Activated effector memory CD4-positive, alpha-beta T cell treated with Interleukin-2 at 50 U/mL for 16 hours (primary cell): ENCODE measurements at places on chromosomes 5 and 9.

- no peak for DNase-seq
Observed at GRCh38 chr5:27208051-27208450, 169.7 kb upstream of the CDH9 start.

DNA sequence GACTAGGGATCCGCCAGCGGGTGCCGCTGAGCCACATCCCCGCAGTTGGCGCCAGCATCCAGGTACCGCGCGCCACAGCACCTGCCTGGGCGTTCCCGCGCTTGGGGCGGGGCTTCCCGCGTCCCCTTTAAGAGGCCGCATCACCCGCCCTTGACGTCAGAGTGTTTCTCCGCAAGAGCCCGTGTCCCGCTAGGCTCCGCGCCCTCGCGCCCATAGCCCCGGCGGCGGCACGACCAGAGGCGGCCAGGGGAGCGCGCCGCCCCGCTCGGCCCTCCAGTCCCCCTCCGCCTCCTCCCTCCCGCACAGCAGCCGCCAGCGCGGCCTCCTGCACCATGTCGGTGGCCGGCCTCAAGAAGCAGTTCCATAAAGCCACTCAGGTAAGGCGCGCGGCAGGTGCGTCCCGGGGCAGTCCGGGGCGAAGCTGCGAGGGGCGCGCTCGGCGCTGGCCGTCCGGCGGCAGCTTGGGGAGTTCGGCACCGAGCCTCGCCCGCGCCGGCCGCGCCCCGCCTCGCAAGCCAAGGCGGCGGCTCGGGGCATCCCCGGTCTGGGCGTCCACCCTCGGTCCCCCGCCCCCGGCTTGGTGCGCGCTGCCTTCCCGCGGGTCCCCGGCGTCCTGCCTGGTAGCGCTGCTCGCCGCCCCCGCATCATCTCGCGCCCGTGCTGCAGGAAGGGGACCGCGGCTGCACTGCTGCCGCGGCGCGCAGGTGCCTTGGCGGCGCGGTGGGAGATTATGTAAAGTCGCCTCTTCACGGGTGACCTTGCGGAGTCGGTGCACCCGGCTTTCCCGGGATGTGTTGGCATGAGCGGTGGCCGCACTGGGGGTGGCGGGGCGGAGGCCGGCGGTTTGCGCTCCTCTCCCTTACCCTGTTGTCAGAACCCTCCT lies at the start of gene SH3GL2:
Gene SH3GL2 (plus strand): TSS at position 156 of the 883 bp plus-strand sequence.
- DNase-seq = no peak

DNA sequence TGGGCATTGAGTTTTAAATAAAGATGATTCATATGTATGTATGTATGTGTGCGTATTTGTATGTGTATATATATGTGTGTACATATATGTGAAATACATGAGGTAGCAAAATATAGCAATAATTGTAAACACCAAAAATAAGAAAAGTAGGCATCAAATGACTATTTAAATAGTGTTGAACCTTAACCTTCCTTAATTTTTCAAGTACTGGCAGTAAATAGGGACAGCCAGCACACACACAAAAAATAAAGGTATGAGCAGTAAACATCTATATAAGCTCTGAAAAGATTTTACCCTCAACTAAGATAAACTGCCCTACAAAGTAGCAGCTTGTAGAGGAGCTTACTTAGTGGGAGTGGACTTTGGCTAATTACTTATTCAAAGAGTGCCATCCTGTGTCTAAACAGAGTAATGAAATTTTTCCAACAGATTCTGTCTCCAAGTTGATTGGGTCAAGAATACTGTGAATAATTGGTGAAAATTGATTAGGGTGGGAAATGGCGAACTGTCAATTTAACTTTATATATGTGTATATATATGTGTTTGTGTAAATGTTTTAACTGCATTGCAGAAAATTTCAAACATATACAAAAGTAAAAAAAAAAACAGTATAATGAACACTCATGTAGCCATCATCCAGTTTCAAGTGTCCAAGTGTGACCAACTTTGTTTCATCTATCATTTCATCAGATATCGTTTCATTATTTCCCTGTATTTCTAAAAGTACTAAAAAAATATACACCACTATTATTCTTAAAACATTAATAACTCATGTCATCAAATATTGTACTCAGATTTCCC lies 2.0 kb upstream of the ADAMTS6 start:
- DNase-seq = no peak

DNA sequence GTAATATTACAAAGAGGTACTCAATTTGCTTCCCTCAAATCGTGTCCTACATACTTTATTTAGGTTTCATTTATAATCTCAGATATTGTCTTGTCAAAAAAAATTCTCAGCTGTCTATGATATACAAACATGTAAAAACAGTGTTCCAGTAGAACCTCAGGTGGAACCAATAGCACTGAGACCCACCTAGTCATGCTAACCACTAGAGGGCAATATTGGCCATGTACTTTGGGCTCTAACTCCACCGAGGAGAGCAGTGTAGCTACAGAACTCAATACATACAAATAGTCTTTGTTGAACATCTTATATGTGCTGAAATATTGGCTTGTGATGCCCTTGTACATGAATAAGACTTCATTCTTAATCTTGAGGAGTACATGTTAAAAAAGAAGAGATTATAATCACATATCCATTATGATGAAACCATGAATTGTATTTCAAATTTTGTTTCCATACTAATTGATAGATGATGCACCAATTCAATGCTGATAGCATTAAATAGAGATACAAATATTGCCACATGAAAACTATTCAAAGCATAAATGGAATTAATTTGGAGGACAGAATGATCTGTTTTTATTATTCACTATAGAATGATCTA lies 71.2 kb upstream of the CNTLN start:
- no peak for DNase-seq

- DNase-seq = no peak
Observed at GRCh38 chr5:103847060-103847459, 284.5 kb upstream of the NUDT12 start.

DNA sequence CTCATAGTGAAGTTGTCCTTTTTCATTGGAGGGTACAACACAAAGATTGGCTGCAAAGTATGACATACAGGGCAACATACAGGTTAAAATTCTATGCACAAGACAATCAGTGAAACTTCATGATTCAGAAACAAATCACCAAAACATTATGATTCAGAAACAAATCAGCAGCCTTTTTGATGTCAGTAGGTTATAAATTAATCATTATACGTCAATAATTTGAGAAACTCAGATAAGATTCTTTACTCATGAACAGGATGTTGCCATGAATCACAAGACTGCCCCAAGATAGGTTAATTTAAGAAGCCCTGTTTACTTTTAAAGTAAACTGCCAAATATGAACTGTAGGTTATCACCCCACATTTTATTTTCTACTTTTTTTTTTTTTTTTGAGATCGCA lies 62.2 kb upstream of the IL33 start:
- DNase-seq = no peak

- no peak for DNase-seq
Observed at GRCh38 chr5:137022043-137022442, 477.1 kb downstream of the SPOCK1 start.

DNA sequence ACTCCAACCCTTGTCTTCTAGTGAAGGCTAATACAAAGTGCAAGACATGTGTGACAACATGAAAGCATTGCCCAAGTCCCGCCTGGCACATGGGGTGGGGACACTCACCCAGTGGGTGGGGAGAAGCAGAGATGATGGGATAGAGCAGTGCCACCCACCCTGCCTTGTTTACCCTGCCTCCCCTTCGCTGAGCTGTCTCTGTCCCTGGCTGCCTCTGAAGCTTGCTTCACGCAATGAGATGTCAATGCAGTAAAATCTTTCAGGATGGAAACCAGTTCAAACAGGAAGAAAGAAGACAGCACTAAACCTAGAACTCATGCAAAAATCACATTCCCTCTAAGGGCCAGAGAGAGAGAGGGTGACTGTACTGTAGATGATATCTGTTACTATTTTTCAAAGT lies 148.0 kb downstream of the INSYN2B start:
- DNase-seq = no peak

GRCh38 chr5:159156426-159157238 lies 52.7 kb downstream of the RNF145 start:
- no peak for DNase-seq

GRCh38 chr5:76811214-76811613 lies 7.6 kb upstream of the F2RL1 start:
- DNase-seq = no peak

DNA sequence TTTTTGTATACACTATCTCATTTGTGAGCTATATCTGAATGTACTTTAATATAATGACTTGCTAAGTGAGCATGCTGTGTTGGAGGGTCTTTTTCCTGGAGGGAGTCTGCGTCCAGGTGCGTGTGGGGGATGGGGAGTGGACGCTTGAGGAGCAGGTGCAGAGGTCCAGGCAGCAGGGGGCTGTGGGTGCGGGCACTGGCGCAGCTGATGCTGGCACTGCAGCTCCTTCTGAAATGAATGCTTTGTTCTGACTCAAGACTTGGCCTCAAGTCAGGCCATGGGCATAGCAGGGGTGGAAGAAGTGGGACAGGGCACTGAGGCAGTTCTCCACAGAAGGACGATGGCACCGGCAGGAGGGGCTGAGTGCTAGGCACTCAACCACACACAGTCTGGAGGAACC lies 165.7 kb upstream of the IRX1 start:
- DNase-seq = no peak

GRCh38 chr5:132420706-132421272 lies 51.3 kb downstream of the SLC22A5 start:
- DNase-seq = no peak

DNA sequence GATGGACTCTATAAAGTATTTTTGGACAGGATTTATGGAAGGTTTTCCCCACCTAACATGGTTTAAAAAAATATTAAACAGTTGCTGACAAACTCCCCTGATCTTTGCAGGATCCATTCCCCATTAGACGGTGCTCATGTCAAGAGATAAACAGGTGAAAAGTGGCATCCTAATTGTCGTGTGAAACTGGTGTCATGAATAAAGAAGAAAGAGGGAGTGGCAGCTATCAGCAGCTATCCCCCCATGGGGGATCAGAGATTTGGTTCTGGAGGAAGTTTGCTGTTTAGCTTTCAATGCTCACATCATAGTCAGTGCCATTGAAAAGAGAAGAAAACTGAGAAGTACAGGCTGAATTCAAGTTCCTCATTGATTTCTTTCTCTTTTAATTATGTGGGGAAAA lies 329.3 kb upstream of the BRINP1 start:
- no peak for DNase-seq

DNA sequence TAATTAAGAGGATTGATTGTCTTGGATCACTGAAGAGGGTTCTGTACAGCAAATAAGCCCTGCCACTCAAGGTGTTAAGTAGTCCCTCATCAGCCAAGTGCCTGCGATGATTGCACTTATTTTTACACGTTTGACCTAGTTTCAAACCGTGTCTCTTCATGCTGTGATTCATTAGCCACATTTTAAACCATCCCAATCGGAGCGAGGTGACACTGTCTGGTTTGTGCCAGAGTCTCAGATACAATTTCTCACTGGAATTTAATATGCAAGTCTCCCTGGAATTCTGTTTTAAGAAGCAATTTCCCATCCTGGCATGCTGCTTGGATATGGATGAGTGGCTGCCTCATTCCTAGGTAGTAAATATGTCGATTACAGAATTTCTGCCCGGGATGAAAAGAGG lies 1.6 kb downstream of the INSYN2B start:
- no peak for DNase-seq

GRCh38 chr9:13053504-13053903 lies 226.0 kb downstream of the MPDZ start:
- DNase-seq = no peak

- DNase-seq = no peak
Observed at GRCh38 chr5:156460471-156460870, 133.5 kb downstream of the SGCD start.

- DNase-seq = no peak
Observed at GRCh38 chr9:107734256-107735013, 244.9 kb upstream of the KLF4 start.

DNA sequence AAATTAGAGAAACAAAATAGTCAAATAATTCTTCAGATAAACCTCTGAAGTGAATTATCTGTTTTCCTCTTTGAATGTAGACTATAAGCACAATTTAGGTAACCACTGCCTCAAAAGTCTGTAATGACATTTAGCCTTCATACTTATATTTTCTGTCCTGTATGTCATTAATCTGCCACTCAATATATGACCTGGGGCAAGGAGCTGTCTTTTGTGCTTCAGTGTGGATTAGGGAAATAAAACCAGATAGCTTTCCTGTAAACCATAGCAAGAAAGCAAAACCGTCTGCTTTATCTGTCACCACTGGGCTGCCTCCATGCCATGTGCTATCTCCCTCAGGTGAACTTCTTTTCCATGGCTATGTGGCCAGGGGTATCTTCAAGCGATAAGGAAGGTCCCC lies 606.6 kb upstream of the C9orf72 start:
- no peak for DNase-seq

DNA sequence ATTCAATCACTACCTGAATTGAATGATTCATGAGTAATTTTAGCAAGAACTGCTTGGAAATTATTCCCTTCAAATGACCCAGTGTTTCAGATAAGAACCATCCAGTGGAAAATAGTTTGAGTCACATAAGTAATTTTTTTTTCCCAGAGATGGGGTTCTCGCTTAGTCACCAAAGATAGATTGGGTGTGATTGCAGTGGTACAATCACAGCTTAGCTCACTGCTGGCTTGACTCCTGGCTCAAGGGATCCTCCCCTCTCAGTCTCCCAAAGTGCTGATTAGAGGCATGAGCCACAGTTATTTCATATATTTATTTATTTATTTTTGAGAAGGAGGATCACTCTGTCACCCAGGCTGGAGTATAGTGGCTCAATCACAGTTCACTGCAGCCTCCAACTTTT lies 574.5 kb upstream of the ARRDC3 start:
- no peak for DNase-seq

DNA sequence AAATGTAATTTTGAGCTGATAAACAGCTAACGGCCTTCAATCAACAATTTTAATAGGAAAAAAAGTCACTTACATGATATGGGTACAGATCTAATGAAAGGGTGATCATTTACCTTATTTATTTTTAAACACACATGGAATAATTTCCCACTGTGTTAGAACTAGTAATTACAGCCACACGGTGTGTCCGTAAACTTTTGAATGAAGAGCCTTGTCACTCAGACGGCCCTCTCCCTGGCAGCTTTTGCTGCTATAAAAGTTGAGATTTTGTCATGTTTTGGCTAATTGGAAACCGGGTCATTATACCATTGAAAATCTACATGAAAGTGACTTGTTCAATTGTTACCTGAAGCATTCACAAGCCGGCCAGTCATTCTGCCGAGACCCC lies 15.7 kb downstream of the CFAP77 start:
- no peak for DNase-seq

GRCh38 chr5:111582993-111583601 lies 70.8 kb upstream of the STARD4 start:
- no peak for DNase-seq
